HAP-1 (cell line): ENCODE measurements at places on chromosomes 13 and 19.

- DNase-seq, result no peak
Observed at GRCh38 chr13:75831389-75831788, 195.3 kb downstream of the LMO7 start.

DNA sequence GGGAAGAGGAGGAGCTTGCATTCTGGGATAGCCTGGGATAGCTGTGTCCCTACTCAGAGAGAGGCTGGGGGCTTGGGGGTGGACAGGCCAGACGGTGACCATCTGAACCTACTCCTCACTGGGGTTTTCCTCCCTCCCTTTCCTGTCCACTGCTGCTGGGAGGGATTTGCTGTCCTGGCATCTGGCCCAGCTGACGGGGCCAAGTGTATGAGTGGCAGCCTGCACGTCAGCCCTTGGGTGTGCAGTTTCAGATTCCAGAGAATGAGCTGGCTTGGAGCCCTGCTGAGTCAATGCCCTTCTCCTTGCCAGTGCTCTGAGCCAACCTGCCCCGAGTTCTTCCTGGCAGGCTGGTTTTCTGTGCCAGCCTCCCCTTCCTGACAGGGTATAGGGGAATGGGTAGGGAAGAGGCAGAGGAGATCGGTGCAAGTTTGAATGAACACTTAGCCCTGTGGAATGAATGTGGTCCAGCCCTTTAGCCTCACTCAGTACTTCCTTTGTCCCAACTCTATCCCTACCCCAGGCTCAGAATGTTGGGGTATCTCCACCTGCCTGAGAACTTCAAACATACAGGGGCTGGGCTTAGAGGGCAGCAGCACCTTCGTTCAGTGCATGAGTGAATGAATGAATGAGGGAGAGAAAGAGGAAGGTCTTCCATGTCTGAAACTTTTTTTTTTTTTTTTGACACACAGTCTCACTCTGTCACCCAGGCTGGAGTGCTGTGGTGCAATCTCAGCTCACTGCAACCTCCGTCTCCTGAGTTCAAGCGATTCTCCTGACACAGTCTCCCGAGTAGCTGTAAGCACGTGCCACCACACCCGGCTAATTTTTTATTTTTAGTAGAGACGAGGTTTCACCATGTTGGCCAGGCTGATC lies 1.8 kb upstream of the ANGPTL4 start:
- DNase-seq, result no peak

DNA sequence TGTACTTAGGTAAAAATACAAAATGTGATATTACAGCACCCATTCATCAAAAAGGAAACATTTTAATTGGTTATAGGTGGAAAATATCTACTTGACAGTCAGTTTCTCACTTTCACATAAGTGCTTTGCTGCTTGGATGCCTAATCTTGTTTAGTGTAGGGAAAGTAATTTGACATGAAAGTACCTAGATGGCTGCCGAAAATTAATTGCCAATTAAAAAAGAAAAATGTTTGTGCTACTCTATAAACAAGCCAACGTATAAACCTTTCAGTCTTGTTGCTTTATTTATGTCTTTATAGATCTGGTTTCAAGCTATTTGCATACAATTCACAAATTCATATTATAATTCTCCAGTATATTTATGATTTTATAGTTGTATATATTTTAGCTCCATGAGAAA lies 729.9 kb downstream of the DACH1 start:
- no peak for DNase-seq

DNA sequence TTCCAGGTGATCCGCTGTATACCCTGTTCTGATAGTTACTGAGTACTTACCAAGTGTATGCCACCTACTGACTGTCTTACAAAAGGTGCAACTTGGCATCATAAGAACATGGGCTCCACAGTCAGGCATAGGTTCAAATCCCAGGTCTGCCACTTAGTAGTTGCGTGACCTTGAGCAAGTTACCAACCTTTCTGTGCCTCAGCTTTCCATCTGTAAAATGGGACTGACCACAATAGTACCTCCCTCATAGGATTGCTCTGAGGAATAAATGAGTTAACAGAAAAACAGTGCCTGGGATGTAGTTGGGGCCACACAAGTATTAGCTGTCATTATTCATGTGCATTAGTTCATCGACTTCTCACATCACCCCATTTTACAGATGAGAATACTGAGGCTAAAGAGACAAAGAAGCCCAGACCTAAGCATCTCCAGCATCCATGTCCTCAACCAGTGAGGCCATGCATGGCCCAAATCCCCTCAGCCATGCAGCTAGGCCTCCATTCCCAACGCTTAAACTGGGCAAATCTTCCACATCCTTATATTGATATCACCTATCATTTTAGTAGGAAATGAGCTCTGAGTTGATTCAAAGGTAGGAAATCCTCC lies 51.3 kb upstream of the UBE2L5 start:
- DNase-seq, result no peak

GRCh38 chr19:28351761-28352160 lies 861.2 kb downstream of the UQCRFS1 start:
- DNase-seq, result no peak
